Right renal cortex interstitium (tissue), 3 donors: ENCODE measurements at places on chromosomes 12 and 14. TPM values are rescaled to one million over a fixed set of nuclear protein-coding genes. Genes with fewer than 3 reads are reported as not detected.

DNA sequence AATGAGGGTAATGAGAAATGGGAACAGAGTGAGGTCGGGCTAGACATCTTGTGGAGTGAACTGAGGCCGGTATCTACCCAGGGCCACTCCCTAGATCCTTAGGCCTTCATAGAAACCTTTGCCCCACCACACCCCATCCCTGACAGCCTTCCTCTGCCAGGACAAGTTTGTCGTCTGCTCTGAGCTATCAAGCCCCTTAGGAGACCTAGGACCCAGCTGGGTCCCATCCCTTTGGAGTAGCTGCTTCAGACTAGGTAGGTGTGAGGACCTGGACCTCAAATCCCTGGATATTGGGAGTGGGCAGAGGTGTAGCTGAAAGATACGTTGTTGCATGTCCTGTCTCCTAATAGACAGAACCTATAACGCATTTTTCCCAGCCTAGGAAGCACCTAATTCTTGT lies at the start of gene TMEM253:
TSS of gene TMEM253 (plus strand) at position 136 of the 400 bp plus-strand sequence. CDS start 278 bp downstream, outside the sequence.
- no peak for DNase-seq

GRCh38 chr12:113221997-113222729 lies 899 bp downstream of the TPCN1 start:
- DNase-seq: no peak

TMED8 gene
- polyA plus RNA-seq: 21.4 TPM

- no peak for DNase-seq
Observed at GRCh38 chr14:103623883-103624482, 5.0 kb upstream of the KLC1 start.

OAS3 gene
- polyA plus RNA-seq: 10.0 TPM

DNA sequence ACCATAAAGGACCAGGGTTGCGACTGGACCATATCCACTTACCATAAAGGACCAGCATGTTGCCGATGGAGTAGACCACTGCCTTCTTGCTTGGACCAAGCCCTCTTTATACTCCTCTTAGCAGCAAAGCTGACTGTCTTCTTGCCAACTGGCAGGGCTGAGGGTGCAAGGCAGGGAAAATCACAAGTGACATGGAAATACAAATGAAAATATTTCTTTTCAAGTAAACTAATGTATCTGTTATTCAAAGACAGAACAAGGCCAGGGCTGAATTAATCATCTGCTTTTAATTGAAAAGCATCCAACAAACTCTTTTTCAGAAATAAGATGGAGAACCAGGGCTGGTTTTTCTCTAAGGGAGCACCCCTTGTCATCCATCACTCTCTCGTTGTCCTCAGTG lies at the start of gene CELA1:
TSS of gene CELA1 (minus strand) at position 99 of the 400 bp plus-strand sequence. CDS start at position 58, 41 bp downstream.
- DNase-seq: no peak

DNA sequence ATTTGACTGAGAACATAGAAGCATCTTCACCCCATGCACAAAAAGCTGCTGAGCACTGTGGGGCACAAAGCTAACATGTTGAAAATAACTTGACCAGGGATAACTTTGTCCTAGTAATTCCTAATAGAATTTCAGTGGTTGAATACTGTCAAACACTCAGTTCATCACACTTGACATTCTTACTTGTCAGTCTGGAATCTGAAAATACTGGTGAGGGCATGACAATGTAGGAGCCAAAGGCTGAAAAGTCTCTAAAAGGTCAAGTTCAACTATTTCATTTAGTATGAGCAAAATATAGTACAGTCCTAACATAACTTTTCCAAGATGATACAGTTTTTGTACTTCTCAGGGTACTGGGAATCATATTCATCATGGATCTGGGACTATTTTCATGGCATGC lies 504.4 kb upstream of the LMO3 start:
- no peak for DNase-seq
